Stimulated activated CD8-positive, alpha-beta memory T cell treated with anti-CD3 and anti-CD28 coated beads, Interleukin-4, amount 100 ng/mL, for 1 hour (primary cell): ENCODE measurements at places on chromosomes 2 and 18.

DNA sequence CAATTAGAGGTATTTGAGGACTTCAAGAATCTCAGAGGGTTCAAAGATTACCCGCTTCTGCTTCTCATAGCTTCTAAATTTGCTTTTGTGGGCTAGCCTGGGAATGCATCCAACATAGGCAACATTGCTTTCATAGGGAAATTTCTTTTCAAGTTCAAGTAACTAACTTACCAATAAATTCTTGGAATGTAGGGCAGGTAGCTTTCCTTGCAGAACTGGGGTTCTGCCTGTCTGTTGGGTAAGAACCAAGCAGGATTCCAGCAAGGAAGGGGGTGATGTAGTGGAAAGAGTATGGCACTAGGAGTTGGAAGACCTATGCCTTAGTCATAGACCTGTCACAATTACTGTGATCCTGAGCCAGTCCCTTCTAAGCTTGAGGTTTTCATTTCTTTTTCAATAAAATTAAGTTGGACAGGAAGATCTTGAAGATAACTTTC lies 164.1 kb downstream of the FHOD3 start:
- DNase-seq = no peak

DNA sequence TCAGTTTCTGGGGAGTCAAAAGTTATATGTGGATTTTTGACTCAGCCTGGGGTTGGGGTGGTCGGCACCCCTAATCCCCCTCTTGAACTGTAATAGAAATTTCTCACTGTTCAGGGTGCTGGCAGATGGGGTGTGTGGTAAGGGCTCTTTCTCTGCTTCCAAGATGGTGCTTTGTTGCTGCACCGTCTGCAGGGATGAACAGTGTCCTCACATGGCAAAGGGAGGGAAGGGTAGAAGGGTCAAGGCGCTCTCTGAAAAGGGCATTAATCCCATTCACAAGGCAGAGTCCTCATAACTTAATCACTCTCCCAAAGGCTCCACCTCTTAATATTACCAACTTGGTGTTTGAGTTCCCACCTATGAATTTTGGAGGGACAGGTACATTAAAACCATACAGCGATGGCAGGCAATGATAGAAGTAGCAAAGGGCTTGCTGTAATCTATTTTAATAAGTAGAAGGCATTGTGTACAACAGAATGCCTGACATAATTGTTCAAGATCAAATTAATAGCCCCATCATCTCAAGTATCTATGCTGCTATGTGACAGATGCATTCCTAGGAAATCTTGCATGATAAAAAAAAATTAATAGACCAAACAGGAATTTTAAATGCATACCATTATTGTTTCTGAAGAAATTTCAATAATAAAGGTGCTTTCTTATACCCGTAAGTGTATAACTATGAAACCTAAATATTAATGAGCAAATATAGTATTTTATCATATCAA lies 28.1 kb downstream of the MMADHC start:
- DNase-seq = no peak

DNA sequence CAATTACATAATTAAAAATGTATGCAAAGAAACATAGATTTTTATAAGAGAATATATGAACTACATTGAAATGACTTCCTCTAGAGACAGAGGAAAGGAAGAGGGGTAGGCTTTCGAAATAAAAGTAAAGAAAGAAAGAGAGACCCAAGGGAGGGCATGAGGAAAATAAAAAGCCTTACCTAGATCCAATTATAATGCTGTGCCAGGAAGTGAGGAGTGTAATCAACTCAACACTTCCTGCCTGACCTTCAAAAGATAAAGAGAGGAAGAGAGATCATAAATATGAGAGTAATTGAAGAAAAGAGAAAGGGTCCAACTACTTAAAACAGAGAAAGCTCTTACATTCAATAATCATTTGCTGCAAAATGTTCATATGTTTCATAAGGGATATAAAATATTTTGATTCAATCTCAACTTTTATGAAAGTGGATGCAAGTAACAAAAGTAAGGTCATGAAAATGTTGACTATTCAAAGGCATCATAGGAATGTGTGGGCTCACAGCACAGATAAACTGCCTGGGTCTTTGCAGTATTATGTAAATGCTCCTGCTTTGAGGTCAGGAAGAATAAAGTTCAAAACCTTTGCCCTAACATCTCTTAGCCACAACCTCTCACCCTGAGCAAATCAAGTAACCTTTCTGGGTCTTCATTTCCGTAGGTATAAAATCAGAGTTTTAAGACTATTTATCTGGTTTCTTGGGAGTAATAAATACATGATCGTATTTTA lies 1237.7 kb downstream of the LRP1B start:
- DNase-seq = no peak

GRCh38 chr18:25510096-25510495 lies 158.1 kb upstream of the ZNF521 start:
- DNase-seq = no peak

DNA sequence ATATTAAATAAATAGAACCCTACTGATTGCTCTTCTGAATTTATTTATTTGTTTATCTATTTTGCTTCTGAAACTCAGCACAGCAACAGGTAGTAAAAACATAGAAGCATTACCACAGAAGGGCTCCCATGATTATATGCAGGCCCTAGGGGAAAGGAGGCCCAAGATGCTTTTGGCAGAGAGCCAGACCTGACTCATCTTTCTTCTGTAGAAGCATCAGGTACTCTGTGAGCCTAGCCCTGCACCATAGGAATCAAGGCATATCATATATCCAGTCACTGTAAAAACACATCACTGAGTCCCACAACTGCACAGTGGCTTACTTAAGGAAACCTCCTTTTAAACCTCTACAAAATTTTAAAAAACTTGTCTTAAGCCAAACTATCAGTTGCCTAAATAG lies 1.8 kb downstream of the SCN9A start:
- no peak for DNase-seq

GRCh38 chr2:217262911-217263310 lies 403.0 kb upstream of the TNP1 start:
- DNase-seq = no peak

- no peak for DNase-seq
These were observed 20.1 kb downstream of the BCL2L11 start for GRCh38 chr2:111140815-111141214.

GRCh38 chr2:139940686-139941085 lies 1160.5 kb upstream of the NXPH2 start:
- DNase-seq = no peak

DNA sequence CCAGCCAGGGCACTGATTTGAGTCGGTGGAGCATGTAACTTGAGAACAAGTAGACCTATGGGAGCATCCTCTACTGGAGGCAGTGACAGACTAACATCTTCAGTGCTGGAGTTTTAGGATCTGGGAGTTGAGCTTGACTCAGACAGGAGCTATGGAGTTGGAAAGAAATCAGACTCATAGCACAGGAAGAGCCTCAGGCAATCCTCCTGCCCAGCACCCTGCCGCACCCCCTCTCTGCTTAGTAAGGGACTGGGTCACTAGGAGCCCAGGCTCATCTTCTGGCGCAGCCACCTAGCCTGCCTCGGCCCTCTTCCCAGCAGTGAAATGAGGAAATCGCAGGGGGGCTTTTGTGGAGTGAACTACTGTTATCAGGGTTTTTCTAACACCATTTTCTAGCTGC lies 3.6 kb downstream of the ARID5A start:
- no peak for DNase-seq

DNA sequence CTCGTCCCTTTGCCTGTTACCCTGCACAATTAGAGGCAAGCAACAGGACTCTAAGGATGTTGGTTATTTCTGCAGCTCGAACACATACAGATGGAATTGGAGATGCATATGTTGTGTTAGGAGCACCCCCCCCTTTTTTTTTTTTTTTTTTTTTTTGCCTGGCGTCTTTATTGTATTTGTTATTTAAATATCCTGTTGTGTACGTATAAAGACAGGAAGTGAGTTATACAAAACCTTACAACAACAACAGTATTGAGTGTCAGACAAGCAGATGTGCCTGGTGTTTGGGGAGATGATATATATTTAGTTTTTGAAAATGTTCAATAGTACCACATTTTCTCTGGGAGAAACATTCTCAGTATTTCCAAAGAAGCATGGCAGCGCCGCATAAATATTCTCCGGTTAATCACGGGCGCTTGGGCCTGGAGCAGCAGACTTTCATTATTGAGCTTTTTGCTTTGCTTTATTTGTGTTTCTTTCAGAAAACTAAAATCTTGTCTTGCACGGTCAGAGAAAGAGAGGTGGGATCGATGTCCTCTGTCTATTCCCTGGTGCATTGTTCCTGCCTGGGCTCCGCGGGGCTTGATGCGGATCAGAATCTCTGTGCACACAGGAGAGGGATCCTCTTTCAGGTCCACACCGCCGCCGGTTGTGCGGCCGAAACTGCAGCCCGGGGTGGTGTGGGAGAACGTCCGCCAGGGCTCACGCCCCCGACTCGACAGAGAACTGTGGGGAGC lies 23.2 kb upstream of the ZNF516 start:
- no peak for DNase-seq

GRCh38 chr2:176074919-176075425 lies 8.8 kb downstream of the EVX2 start:
- no peak for DNase-seq

DNA sequence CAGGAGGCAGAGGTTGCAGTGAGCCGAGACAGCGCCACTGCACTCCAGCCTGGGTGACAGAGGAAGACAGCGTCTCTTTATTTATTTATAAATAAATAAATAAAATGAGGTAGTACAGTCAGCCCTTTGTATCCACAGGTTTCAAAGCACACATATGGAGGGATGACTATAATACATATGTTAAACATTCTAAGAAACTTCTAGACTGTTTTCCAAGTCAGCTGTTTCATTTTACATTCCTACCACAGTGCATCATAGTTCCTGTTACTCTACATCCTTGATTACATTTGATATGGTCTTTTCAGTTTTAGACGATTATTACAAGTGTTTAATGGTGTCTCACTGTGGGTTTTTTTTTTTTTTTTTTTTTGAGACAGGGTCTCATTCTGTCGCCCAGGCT lies 157.6 kb downstream of the ATAD2B start:
- DNase-seq = no peak

DNA sequence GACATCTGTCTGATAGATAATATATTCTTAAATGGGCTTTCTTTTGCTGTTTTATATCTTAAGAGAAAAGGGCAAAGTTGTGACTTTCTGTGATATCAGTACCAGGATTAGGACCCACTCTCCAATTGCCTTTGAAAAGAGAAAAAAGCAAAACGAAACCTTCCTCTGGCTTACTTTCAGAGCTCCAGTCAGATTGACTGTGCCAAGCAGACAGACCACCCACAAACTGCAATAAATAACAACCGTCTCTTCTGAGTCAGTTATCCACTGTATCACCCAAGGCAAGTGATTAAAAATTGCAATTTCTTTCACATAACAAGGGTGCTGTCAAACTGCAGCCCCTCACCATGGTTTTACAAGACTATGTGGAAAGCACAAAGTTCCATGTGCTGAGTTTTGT lies 230.5 kb upstream of the SETBP1 start:
- no peak for DNase-seq

- no peak for DNase-seq
These were observed 105.5 kb upstream of the CCDC68 start for GRCh38 chr18:55064760-55065159.

DNA sequence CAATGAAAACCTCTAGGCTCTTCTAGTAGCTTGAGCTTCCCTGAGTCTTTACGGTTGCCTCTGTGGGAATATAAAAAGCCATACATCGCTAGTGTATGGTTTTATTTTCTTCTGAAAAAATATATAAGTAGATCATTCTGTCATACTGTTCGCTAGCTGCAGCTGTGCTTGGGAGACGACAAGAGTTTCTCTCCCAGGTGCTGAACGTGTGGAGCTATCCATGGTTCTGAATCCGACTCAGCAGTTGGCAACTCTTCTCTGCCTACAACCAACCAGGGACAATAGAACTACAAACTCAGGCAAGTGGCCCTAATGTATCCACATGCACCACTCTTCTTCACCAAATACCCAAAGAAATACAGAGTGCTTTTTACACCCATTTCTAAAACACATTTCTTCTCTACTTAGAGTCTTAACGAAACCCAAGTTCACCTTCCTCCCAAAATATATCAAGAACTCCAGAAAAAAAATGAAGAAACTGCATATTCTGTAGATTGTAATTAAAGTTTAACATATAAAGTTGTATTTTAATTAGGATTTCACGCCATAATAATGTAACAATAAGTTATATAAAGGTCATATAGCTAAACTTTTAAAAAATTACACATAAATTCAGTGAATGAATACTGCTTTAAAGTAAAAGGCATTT lies 2.2 kb upstream of the KCNH7 start:
- no peak for DNase-seq

DNA sequence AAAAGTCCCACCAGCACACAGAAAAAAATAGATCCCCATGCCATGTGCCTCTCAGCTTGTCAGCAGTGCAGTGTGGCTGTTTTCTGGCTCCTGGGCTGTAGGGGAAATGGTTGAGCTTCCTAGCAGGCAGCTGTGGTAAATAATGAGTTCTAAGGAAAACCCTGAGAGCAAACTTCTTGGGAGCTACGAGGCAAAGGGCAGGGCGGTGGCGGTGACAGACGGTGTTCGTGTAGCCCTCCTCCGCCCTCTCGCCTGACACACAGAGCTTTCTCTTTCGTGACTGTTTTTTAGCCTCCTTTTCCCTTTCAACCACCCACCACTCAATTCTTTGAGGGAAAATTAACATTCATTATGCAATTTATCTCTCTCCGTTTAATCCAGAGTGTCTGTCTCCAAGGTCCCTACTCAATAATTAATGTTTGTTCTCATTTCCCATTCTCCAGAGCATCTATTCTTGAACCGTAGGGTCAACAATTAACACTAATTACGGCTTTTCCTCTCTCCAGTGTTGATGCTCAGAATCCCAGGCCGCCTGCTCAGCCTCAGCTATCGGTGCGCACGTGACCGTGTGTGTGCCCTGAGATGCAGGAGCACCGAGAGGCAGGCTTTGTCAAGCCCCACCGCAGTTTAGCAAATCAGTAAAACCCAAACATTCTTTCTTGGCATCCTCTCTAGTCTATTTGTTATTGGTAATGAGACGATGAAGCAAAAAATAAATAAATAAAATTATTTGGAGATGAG lies 50.1 kb downstream of the KIAA2012 start:
- no peak for DNase-seq
